ENCODE measurements at places on chromosomes 5 and 9. TPM values are rescaled to one million over a fixed set of nuclear protein-coding genes. Genes with fewer than 3 reads are reported as not detected.

DNA sequence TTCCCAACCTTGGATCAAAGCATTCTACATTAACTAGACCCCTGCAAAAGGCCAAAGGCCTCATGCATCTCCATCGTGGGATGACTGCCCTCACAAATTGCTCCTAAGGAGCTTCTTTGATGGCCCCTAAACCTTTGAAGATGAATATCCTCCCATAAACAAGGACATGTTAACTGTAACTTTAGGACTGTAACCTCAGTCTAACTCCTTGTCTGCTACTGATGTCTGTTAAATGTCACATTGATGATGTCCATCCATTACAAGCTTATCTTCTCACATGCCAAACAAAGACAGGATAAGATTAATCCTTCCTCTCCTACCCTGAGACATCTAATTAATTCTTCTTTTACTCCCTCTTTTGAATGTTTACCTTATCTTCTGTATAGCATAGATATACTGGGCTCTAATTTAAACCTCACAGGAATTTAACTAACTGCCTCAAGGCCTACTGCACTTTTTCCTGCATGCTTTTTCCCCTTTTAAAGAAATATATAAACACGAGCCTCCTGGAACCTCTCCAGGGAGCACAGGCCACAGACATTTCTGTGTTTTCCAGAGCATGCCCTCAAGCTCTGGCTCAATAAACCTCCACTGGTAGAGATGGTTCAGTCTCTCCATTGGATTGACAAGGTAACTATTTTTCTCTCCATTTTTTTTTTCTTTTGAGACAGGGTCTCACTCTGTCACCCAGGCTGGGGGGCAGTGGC is 90.6 kb upstream of the SLC25A48 start:
- peak; percentile 23 for DNase-seq

- DNase-seq = no peak
Observed at GRCh38 chr9:113221800-113222481, 597 bp downstream of the SLC31A1 start.

- no peak for DNase-seq
Observed at GRCh38 chr5:73892806-73893205, 266.8 kb downstream of the ARHGEF28 start.

- DNase-seq = no peak
Observed at GRCh38 chr5:159928122-159928909, 12.0 kb downstream of the ADRA1B start.

- DNase-seq = no peak
Observed at GRCh38 chr5:403995-404394, 39.0 kb upstream of the EXOC3 start.

GRCh38 chr5:96692441-96692840 is 30.3 kb downstream of the CAST start:
- no peak for DNase-seq

DNA sequence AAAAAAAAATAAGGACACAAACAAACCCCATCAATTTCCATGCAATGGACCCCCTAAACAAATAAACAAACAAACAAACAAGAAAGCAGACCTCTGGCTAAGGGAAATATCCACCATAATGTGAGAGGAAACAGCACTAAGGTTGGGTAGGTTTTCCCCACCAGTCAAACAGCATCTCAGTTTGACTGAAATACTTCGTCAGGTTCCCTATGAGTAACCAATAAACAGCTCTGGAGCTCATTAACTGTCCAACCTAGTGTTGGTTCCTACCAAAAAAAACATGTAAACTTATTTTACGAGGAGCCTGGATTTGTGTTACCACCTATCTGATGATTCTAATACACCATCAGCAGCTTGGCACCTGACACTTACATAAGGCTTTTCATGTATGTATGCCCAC is 198.5 kb upstream of the TARS1 start:
- DNase-seq = no peak

GRCh38 chr5:166845044-166845443 is 1446.4 kb upstream of the WWC1 start:
- peak; percentile 19 for DNase-seq

DNA sequence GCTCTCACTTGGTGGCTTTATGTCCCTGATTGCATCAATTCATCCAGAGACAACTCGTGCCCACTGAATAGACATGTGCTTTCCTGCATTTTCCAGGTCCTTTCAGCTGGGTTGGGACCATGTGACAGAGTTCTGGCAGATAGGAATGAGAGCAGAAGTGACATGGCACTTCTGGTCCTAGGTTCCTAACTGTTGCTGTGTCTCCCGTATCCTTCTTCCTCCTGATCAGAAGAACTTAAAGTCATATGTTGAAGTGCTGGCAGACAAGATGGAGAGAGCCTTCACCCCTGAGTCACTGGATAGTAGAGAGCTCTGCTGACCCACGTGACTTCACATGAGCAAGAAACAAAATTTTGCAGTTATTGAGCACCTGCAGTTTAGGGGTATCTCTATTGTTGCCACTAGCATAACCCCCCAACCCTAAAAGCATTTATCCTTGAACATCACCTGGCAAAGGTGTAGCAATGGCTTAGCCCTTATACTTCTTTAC is 80.0 kb downstream of the NREP start:
- DNase-seq = no peak

DNA sequence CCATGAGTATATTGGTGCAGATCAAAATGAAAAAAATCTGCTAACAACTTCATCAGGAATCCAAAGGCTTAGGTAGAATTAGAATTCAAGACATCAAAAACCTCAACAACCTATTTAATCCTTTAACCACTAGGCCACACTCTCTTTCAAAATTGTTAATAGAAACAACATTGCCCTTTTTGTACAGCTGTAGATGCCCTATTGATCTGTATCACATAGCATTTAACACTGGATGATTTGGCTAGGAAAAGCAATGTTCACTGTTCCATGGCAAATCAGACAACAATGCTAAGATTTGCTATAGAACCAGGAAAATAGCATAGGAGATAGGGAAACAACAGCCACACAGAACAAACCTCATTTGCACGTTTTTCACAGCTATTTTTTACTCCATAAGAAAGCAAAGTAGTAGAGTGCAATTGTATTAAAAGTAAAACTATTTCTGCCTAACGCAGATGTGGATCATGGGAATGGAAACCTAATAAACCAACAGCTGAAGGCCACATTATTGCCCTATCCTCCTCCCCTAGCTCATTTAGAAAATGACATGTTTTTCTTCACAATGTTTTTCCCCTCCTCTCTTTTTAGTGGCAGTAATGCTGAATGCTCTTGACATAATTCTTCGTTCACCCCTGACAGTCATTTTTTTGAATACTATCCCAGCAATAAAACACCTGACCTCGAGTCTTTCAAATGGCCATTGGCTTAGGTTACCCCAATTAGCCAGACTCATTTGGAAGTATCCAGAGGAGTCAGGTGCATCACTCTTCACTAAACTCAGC is 373.0 kb upstream of the CCNH start:
- no peak for DNase-seq

GRCh38 chr9:68428481-68428880 is 72.1 kb downstream of the PGM5 start:
- no peak for DNase-seq

DNA sequence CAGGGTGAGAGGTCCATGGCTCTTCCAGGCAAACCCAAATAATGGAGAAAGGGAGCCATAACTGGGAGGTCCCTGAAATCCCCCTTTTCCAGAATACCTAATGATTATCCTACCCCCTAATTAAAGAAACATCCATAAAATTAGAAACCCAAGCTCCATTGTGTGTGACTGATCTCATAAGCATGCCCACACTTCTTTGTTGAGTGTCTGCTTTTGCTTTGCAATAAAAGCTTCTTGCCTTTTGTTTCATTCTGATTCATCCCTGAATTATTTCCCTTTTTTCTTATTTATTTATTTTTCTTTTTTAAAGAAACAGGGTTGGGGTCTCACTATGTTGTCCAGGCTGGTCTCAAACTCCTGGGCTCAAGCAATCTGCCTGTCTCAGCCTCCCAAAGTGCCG is 33.1 kb downstream of the BTF3 start:
- DNase-seq = no peak

- DNase-seq = no peak
Observed at GRCh38 chr5:88954511-88954910, 71.5 kb upstream of the MEF2C start.

GRCh38 chr5:81786496-81786895 is 35.6 kb upstream of the SSBP2 start:
- DNase-seq = no peak

DNA sequence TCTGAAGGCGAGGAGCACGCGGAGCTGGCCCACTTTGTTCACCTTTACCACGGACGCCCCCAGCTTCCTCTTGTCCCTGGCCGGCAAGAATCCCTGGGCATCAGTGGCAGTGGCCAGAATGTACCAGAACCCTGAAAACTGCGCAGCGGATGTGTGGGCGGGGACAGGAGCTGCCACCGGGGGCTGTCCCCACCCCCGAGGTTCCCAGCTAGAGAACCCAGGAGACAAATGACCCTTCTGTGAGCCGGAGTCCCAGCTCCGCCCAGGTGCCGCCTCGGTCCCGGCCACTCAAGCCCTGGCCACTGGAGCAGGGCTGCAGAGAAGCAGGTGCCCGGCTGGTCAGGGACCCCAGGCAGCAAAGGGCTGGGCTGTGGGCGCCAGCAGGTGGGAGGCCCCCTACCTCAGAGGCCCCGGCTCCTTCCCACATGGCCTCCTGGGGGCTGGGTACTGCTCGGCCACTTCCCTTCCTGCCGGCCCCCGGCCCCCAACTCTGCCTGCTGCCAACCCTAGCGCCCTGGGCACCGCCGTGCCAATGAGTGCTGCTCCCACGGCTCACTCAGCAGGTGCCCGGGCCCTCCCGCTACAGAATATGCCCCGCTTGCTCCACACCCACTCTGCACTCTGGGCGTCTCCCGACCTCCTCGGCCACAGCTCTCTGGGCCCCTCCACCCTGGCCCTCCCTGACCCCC is 713 bp downstream of the LCN10 start:
- DNase-seq = no peak

DNA sequence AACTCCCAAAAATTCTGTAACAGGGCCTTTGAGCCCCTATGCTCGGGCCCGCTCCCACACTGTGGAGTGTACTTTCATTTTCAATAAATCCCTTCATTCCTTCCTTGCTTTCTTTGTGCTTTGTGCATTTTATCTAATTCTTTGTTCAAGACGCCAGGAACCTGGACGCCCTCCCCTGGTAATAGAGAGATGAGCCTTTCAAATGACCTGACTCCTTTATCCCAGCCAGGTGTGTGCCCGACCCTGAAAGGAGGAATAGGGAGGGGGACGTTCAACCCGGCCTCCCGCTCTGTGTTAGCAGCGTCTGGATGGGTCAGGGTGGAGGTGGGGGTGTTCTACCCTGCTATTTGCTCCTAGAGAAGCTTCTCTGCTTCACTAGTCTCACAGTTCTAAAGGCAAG is 53.9 kb downstream of the FXN start:
- DNase-seq = no peak

DNA sequence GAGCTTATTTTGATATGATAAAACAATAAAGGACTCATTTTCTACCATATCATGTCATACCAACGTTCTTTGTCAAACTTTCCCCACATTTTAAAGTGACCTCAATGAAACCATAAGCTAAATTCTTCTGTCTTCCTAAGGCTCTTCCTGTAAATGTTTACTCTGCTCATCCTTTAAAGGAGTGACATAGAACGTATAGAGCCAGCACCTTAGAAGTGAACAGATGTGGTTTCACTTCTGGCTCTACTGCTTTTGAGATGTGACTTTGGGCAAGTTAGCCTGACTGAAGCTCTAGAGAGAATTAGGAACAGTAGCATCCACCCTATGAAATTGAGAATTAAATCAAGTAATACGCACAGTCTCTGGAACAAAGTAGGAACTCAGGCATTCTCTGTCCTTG is 24.1 kb downstream of the SAR1B start:
- DNase-seq = no peak

- DNase-seq = no peak
Observed at GRCh38 chr5:87787625-87788256, 375.0 kb upstream of the CCNH start.

DNA sequence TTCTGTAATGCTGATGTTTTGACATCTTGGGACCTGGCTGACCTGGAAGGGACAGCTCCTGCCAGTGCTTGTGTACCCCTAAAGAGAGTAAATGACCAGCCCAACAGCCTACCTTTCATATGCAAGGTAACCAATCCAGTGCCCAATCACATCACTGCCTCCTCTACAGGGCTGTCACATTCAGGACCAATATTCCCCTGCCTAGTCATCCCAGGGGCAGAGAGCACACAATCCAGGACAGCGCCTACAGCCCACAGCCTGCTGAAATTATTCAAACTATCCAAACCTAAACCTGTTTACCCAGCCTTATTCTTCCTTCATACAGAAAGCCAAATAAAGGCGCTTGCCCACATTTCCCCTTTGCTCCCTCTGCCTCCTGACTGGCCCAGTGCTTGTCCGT is 284.1 kb downstream of the CTNND2 start:
- DNase-seq = no peak

- DNase-seq = no peak
Observed at GRCh38 chr9:752681-753200, 88.8 kb upstream of the DMRT1 start.

DNA sequence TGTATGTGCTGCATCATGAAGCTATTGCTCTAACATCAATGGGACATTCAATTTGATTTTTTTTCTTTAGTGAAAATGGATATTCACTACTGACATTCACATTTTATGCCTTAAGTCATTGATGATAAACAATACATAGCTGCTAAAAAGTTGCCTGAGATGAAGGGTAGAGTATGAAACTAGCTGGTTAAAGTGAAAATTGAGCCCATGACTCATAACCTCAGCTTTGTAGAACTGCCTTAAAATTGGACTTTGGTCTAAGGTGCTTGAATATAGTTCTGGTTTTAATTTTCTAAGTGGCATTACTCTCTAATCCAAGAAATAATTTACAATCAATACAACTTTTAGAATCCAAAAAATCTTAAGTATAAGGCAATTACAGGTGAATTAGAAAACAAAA is 740.4 kb upstream of the RIOK2 start:
- no peak for DNase-seq

GRCh38 chr5:111685969-111686368 is 71.0 kb downstream of the NREP start:
- peak; percentile 7 for DNase-seq

- DNase-seq = no peak
Observed at GRCh38 chr5:156254196-156254595, 72.8 kb upstream of the SGCD start.

DNA sequence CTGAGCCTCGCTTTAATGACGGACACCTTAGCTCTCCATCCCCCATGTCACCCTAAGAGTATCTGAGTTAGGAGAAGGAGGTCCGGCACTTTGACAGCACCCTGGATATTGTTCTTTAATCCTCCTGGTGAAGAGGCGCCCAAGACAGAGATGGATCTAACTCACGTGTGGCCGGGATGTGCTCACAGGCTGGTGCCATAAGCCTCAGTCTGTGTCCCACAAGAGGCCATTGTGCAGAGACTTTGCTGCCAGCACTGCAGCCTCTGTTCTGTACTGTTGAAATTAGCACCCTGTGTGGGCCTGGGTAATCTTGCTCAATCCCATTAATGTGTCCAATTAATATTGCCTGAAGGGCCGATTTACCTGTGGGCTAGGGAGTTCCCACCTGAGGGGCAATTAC is 37.7 kb downstream of the NXNL2 start:
- DNase-seq = no peak

The REEP2 gene
- total RNA-seq = 14.6 TPM

The NEUROG1 gene
- total RNA-seq = not detected

The APC gene
- 39.3 TPM for total RNA-seq

The TMEM167A gene
- 90.5 TPM for total RNA-seq

The SHOC1 gene
- total RNA-seq = not detected

The STPG3 gene
- 0.35 TPM for total RNA-seq

The DIRAS2 gene
- total RNA-seq = not detected

The PRR16 gene
- not detected for total RNA-seq

The MELK gene
- 80.9 TPM for total RNA-seq

The LAMC3 gene
- total RNA-seq = 0.37 TPM

The SHISAL2B gene
- not detected for total RNA-seq

The ANKRD20A1 gene
- total RNA-seq = not detected

The IL13 gene
- total RNA-seq = not detected

The PCDHA10 gene
- total RNA-seq = 11.5 TPM

The NOTCH1 gene
- total RNA-seq = 50.2 TPM

Data from A673 (cell line).